ENCODE measurements at places on chromosomes 4 and X.

GRCh38 chr4:34148322-34148908 is 2095.9 kb downstream of the ARAP2 start:
- DNase-seq, result no peak

GRCh38 chr4:102318526-102318925 is 26.8 kb downstream of the SLC39A8 start:
- DNase-seq, result no peak

DNA sequence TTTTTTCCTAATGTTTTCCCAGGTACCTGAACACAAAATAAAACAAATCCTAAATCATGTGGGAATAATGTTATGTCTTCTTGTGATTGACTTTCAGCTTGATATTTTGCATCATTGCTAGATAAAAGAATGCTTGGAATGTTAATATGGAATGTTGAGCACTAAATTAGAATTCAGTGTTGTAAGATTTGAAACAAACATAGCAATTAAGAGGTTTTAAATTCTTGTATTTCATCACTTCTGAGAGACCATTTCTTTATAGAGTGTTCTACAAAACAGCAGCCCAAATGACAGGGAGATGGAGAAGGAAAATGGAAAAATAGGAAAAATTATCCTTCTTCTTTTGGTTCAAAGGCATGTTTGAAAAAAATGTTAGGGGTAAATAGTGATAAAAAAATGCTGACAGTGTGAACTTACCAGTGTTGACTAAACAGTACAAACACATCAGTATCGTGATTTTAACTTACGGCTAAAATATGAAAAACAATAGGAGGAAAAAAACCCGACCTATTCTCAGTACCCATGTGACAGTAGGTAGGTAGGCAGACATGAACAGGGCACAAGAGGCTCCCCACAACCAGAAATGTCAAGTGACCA is 102.6 kb upstream of the PDE5A start:
- DNase-seq, result no peak

- no peak for DNase-seq
Observed at GRCh38 chr4:105632599-105632998, 75.9 kb downstream of the INTS12 start.

DNA sequence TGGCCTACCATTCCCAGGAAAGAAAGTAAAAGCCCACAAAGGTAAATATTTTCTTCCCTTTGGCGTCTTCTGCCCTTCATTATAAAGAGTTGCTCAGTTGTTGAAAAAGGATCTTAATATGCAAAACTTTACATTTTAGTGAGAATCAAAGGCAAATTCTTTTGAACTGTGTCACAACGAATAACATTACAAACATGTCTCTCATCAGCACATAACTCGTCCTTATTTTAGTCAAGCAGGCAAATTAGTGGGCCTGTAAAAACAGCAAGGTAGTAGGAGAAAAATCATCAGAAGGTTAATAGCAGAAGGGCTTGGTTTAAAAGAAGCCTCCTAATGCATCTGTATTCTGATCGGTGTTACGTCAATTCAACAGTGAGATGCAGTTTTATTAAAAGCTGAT is 647.3 kb upstream of the DIPK2B start:
- DNase-seq, result no peak

DNA sequence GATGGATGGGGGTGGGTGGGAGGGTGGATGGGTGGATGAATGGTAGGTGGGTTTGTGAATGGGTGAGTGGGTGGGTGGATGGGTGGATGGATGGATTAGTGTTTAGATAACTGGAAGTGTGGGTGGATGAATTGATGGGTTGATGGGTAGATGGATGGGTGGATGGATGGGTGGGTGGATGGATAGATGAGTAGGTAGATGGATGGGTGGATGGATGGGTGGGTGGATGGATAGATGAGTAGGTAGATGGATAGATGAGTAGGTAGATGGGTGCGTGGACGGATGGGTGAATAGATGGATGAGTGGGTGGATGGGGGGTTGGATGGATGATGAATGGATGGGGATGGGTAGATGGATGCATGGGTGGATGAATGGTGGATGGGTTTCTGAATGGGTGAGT is 20.3 kb upstream of the ASMTL start:
- DNase-seq, result no peak

DNA sequence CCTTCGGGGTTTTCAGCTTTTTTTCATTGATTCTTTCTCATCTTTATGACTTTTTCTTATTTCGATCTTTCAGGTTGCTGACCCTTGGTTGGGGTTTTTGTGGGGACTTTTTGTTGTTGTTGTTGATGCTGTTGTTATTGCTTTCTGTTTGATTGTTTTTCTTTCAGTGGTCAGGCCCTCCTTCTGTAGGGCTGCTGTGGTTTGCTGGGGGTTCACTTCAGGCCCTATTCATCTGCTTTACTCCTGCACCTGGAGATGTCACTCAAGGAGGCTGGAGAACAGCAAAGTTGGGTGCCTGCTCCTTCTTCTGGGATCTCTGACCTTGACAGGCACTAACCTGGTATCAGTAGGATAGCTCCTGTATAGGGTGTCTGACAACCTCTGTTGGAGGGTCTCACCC is 39.9 kb upstream of the PCDH18 start:
- no peak for DNase-seq

DNA sequence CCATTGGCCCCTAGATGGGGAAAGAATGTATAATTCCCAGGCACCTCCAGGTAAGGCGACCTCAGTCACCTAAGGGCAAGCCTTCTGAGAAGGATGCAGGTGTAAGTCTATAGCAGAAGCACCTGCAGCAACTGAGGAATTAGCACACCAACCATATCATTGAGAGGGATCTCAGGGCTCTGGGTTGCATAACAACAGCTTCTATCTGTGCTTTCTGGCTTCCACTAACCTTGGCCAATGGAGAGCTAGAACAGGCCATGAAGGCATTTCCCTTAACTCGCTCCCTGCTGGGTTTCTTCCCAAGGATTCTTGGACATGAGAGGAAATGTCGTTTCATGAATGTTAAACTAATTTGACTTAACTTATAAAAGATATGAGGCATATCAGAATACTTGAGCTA is 177.8 kb upstream of the GK2 start:
- DNase-seq, result no peak

DNA sequence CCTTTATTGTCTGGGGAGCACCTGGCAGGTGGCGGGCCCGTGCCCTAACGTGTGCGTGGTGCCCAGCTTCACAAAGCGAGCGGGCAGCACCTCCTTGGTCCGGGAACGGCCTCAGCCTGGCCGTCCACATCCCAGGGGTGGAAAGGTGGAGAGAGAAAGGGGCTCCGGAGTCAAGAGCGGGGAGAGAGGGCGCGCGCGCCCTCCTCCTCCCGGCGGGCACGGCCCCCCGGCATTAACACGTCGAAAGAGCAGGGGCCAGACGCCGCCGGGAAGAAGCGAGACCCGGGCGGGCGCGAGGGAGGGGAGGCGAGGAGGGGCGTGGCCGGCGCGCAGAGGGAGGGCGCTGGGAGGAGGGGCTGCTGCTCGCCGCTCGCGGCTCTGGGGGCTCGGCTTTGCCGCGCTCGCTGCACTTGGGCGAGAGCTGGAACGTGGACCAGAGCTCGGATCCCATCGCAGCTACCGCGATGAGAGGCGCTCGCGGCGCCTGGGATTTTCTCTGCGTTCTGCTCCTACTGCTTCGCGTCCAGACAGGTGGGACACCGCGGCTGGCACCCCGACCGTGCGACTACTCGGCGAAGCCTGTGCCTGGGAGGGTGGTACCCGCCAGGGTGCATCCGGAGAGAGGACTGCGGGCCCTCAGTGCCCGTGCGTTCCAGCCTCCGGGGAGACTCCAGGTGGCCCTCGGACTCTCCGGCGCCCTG is at the start of gene KIT:
KIT (plus strand) TSS at position 407 of the 701 bp plus-strand sequence; CDS start at position 465, 58 bp downstream.
- no peak for DNase-seq

- no peak for DNase-seq
Observed at GRCh38 chr4:146029147-146029546, 90.5 kb upstream of the ZNF827 start.

DNA sequence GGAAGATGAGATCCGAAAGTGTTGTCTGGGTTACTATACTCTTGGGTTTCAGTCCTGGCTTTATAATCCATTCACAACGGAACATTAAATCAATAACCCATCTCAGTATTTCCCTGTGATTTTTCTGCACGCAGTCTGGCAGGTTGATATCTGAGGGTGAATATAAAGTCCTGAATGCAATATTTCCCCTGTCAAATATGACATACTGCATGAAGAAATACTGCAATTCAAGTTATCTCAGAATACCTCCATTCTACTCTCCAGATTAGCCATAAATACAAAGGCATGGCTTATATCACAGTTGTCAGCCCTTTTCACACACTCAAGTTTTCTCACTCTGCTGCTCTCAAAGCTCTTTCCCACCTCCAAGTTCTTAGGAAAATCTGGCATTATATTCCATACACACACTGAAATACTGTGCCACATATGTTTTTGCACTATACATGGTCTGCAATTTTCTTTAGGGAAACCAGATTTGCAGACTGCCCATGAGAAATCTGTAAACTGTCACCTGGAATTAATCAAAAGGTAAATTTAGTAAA is 64.7 kb downstream of the WDFY3 start:
- DNase-seq, result no peak

GRCh38 chr4:16967722-16968121 is 69.3 kb upstream of the LDB2 start:
- peak; percentile 19 for DNase-seq

Measured in skeletal muscle cell (primary cell).